ENCODE measurements at places on chromosomes 13 and 19.

DNA sequence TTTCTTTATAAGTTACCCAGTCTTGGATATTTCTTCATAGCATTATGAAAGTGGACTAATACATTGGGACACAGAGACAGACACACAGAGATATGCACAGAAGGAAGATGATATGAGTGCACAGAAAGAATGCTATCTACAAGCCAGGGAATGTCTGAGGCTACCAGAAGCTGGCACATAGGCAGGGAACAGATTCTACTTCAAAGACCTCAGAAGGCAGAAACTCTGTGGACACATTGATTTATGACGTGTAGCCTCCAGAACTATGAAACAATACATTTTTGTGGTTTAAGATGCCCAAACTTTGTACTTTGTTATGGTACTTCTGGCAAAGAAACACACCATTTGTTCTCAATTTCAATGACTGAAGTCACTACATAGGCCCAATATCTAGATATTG, 556.7 kb downstream of the PCDH9 start:
- DNase-seq, result no peak

DNA sequence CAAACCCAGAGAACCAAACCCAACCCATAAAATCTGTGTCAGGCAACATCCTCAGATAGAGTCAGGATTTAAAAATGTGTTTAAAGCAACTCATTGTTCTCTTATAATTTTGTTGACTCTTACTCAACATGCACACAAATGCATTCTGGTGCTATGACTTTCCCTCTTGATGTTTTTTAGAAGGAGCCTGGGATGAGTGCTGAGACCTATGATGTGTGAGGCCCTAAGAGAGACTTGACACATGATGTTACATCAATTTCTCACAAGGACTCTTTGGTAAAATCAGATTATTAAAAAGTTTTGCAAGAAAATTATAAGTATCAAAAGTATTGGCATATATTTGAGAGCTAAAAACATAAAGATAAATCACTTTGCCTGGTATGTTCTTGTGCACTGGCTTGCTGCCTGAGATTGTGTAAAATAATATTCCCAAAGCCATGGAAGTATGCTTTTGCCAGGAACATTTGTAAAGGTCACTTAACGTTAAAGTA, 173.9 kb downstream of the DCLK1 start:
- no peak for DNase-seq

DNA sequence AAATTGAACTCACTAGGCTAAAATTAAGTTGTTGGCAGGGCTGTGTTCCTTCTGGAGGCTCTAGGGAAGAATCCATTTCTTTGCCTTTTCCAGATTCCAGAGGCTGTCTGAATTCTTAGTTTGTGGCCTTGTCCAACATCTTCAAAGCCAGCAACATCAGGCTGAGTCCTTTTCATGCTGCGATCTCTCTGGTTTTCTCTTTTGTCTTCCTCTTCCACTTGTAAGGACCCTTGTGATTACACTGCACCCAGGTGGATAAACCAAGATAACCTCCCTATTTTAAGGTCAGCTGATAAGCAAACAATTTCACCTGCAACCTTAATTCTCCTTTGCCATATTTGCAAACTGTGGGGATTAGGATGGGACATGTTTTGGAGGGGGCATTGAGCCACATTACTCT, 11.5 kb downstream of the UTP14C start:
- DNase-seq, result no peak

DNA sequence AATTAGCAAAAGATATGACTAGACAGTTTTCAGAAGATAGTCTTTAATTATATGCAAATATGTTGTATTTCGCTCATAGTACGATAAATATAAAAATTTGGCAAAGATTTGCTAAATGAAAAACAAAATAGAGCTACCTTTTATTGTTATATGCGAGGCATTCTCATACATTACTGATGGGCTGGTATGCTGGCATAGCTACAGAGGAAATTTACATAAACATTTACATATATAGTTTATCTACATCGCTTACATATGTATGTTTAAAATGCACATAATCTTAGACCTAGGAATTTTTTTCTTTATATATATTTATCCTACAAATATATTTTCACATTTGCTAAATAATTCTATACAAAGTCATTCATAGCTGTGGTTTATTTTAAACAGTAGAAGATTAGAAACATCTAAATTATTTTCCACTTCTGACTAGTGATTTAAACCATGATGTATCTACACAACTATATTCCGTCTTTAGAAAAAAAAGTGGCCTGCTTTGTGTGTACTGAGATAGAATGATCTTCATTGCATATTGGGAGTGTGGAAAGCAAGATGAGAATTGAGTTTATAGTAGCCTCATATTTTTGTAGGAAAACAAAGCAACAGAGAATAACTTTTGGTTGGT, 1345.0 kb upstream of the SLC10A2 start:
- no peak for DNase-seq

DNA sequence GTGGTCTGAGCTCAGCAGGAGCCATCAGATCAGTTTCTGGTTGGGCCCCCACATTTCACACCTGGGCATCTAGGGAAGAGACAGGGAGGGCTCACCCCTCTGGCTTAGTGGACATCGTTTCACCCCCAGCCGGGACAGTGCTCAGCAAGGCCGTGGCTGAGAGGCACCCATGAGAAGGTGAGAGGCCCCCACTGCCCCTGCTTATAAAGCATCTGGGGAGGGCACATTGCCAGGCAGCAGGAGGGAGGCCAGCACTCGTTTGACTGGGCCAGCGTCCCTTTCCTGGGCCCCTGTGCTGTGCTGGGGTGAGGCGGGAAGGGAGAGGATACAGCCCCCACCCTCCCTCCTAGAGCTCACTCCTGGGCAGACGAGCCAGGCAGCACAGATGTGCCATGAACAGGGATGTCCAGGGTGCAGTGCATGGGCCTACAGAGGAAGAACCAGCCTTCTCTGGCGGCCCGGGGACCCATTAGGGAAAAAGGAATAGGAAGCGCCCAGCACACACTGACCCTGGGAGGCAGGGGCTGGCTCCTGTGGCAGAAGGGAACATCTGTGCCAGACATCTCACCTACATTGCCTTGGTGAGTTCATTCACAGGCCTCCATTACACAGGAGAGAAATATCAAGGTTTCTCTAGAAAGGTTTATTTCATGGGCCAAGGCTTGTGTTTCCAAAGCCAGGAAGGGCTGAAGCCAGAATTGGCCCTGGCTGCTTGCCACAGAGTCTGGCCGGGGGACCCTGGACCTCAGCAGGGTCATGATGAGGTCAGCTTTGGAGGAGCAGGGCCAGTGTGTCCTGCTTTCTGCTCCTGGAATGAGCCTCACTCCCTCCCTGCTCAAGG, 7.7 kb downstream of the AP1M1 start:
- no peak for DNase-seq

- DNase-seq, result no peak
These were observed 53.4 kb upstream of the AKAP11 start for GRCh38 chr13:42218576-42218975.

GRCh38 chr19:18422530-18423191, 3.5 kb downstream of the SSBP4 start:
- DNase-seq, result no peak

DNA sequence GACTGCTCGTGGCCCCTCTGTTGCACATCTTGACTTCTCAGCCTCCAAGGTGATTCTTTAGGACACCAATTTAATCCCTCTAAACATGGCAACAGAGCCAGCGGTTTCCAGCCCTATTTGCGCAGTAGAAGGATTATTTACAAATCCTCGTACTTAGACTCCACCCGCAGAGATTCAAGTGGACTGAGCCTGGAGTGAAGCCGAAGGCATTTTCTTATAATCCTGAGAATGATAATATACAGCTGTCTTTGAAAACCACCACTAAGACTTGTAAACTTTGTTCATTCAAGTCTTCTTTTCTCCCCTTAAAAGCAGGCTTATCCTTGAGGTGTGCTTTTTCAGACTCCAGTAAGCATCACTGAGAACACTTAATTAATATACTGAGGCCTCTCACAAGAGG, 4.8 kb upstream of the DPRX start:
- no peak for DNase-seq

DNA sequence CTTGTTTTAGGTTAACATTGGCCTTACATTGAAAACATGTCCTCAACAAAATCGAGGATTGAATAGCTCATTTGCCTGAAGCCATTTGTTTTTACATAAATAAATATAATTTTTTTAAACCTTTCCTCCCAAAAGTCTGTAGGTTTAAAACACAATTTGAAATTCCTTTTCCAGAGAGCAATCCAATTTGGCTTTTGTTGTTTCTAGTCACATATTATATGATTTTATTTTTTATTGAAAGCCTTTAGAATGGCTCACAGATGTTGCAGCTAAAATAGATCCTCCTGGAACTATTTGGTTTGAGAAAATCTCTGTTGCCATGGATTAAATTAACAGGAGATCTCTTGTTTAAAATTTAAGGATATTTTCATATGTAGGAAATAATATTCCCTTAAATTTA, 512.6 kb downstream of the KLF5 start:
- DNase-seq, result no peak

DNA sequence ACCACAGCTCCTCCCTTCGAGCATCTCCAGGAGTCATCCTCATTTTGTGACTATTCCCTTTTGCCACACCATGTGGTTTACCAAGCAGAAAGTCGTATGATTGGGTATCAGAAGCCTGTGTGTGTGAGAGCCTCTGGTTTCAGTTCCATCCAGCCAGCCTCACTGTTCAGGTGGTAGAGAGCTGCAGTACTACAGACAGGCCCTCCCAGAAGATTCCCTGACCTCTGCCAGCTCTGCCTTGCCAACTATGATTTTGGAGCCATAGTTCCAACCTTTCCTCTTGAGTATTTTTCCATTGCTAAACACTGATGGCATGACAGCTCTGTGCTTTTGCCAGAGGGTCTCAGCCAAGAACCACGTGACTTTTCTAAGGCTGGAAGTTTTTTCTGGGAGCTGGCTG, 82.5 kb downstream of the DHRS12 start:
- DNase-seq, result no peak

DNA sequence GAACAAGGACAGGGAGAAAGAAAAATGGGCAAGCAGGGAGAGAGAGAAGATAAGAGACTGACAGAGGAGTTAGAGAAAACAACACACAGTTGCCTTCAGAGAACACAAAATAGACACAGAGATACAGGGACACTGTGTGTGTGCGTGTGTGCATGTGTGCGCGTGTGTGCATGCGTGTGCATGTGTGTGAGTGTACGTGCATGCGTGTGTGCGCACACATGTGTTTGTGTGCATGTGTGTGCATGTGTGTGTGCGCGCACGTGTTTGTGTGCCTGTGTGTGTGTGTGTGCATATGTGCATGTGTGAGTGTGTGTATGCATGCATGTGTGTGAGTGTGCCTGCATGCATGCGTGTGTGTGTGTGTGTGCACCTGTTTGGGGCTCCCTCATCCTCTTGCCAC, 5.9 kb upstream of the PLAUR start:
- DNase-seq, result no peak

DNA sequence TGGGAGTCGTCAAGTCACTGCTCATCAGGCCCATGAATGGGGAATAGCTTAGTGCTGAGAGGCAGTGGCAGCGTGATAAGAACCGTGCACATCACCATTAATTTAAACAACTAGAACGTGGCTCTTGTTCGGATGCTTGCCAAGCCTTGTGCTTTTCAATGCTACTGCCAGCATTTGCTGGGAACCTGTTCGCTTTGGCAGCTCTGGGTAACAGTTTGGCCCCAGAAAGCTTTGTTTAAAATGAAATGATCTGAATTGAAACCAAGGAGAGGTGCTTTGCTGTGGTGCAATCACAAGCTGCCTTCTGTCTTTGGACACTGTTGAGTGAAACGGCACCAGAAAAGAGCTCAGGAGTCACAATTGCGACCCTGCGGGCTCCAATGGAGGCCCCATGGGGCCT, 53.5 kb upstream of the OLFM4 start:
- DNase-seq, result no peak

GRCh38 chr13:75399168-75399878, 82.6 kb downstream of the TBC1D4 start:
- no peak for DNase-seq

DNA sequence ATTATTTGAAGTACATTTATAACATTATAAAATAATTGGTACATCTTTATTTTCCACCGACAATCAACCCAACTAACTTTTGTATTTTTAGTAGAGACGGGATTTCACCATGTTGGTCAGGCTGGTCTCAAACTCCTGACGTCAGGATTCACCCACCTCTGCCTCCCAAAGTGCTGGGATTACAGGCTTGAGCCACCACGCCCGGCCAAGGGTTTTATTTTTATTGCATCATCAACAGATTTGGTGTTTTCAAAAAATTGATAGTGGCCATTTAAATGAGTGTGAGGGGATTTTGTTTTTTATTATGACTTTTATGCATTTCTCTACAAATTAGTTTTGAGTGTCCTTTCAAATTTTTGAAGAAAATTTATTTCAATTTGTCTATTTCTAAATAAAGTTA, 10.6 kb downstream of the ZNF726 start:
- no peak for DNase-seq

GRCh38 chr19:34555447-34555846, 73.9 kb downstream of the WTIP start:
- peak; percentile 36 for DNase-seq

GRCh38 chr13:112895521-112896465, 73.2 kb upstream of the MCF2L start:
- DNase-seq, result no peak

GRCh38 chr19:17214508-17215126, 540 bp upstream of the USE1 start:
- no peak for DNase-seq

GRCh38 chr13:31957772-31958171, 73.8 kb upstream of the FRY start:
- DNase-seq, result no peak

DNA sequence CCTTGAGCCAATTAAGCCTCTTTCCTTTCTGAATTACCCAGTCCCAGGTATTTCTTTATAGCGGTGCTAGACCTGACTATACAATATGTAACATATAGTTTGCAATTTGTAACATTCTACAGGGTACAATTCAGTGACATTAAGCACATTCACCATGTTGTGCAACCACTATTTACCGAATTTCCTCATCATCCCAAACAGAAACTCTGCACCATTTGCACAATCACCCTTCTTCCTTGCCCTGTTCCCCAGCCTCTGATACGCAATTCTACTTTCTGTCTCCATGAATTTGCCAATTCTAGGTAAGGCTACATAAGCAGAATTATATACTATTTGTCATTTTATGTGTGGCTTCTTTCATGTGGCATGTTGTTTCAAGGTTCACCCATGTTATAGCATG, 13.7 kb upstream of the SIGLEC10 start:
- DNase-seq, result no peak

- DNase-seq, result no peak
These were observed 143.5 kb downstream of the DCT start for GRCh38 chr13:94335761-94336526.

DNA sequence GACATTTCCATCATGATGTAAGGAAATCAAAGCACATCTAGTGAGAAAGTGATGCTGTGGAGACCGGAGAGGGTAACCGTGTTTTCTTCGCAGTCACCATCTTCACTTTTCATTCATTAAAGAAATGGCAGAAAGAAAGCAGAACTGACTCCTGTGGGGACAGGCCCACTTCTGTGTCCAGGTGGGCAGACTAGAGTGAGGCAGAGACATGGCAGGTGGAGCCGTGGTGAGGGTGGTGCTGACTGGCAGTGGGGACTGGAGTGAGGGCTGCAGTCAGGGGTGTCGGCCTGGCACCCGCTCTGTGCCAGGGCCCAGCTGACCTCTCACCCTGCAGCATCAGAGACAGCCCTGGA, 71.4 kb upstream of the MCF2L start:
- no peak for DNase-seq

GRCh38 chr19:32459204-32459865, 53.8 kb downstream of the DPY19L3 start:
- no peak for DNase-seq

Data from Calu3 (cell line).